Stimulated activated CD8-positive, alpha-beta memory T cell treated with anti-CD3 and anti-CD28 coated beads, Interleukin-7, amount 100 ng/mL, for 4 hours (primary cell): ENCODE measurements at places on chromosomes 7 and 10.

- DNase-seq: no peak
Observed at GRCh38 chr7:142327628-142328405, 70.0 kb upstream of the PRSS58 start.

GRCh38 chr7:105269397-105269796 lies 119.3 kb downstream of the SRPK2 start:
- DNase-seq: no peak

GRCh38 chr10:125816548-125816947 lies 6.5 kb downstream of the UROS start:
- DNase-seq: no peak

DNA sequence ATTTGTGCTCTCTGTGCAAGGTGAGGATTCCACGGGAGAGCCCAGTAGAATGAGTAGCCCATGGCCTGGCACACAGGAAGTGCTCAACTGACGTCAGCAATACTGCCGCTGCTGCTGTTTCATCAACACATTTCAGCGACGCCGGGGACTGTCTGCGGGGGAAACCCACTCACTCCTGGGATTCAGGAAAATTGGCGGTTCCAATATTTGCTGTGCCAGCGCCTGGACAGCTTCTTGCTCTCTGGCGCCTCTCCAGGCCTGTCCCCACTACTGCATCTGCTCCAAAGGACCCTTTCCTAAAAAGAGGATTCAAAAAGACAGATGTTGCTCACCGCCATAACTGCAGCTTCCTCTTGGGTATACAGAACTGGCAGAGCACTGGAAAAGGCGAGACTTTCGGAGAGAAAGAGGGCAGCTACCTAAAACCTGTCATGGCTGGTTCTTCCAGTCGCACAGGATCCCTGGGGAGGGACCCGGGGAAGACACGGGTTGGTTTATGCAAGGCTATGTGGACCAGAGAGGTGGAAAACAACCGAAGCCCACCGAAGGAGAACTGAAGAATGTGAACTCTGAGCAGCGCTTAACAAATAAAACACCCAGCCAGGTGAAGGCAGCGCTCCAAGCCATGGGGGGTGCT lies 39.7 kb upstream of the ENO4 start:
- DNase-seq: no peak

DNA sequence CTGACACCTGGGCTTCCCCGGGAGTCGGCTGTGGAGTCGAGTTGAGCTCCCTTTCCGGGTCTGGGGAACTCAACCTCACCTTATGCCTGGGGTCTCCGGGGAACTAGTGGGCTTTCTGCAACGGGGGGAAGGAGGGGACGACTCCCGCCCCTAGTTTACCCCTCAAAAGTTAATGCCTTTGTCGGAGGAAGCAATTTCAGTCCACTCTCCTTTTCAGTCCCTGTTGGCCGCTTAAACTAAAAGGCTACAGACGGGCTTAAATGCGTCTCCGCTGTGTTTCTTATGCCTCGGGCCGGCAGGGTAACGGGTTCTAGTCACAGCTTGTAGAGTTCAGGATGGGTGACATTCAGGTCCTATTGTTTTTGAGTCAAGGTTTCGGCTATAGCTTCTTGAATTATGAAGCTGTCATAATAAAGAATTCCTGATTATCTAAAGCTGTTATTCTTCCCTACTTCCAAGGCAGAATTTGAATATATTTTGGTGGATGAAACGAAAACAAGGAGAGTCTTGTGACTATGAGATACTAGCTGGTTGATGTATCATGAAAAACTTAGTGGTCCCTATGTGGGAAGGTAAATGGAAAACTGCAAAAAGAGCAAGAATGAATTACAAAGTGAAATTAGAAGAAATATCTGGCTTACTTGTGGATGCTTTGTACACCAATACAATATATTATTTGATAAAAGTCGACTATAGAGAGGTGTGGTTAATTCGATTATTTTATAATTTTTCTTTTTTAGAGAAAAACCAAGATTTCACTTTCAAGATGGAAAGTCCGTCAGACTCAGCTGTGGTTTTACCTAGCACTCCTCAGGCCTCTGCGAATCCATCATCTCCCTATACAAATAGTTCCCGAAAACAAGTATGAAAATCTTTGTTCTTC lies 495 bp downstream of the SFR1 start:
- no peak for DNase-seq
